ENCODE measurements at places on chromosomes 6 and 20. TPM values are rescaled to one million over a fixed set of nuclear protein-coding genes. Genes with fewer than 3 reads are reported as not detected.
A peak's percentile ranks its signal among the peaks of the same experiment; 100 is the strongest.

The PPP1R14C gene
- total RNA-seq = 0.05 TPM

The MLN gene
- total RNA-seq = not detected

The GPR31 gene
- total RNA-seq = not detected

The SRSF12 gene
- total RNA-seq = 1.0 TPM

The SLC17A1 gene
- total RNA-seq = 25.8 TPM

The NRSN1 gene
- not detected for total RNA-seq

- DNase-seq = no peak
These were observed 93.1 kb downstream of the EPB41L2 start for GRCh38 chr6:130969791-130970491.

- no peak for DNase-seq
These were observed 25.7 kb downstream of the NTSR1 start for GRCh38 chr20:62734326-62734725.

DNA sequence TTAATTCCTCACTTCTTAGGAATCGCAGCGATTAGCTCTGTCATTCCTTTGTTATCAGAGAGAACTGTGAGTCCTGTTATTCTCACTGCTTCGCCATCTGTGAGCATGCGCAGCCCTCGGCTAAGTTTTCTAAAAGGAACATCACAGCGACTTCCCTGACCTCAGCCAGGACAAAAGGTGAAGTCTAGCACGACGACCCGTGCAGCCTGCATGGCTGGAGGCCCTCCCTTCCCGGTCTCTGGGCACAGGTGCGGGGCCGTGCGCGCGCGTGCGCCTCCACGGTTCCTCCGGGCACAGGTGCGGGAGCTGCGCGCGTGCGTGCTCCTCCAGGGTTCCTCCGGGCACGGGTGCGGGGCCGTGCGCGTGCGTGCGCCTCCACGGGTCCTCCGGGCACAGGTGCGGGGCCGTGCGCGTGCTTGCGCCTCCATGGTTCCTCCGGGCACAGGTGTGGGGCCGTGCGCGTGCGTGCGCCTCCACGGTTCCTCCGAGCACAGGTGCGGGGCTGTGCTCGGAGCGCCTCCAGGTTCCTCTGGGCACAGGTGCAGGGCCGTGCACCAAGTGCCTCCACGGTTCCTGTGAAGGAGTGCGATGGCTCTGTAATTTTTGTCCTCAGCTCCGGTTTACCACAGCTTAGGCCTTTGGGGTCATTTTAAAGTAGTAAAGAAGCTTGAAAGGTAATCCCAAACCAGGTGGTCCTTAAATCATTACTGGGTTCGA lies 212.3 kb downstream of the ERMARD start:
- peak; percentile 24 for DNase-seq

DNA sequence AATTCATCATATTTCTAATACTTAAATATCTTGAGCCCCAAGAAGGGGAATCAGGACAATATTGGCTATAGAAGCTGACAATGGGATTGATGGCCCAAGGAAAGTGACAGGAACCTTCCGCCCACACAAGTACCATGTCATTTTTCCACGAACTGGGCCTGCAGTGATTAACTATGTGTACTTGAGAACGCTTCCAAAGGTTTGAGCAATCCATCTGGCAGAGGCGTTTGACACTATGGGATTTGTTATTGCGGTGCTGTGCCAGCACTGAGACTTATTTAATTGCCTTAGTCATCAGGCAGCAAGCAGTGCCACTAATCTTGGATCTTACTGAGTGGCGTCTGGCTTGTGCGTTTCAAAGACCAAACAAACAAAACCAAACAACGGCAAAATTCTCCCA lies 135.6 kb upstream of the UST start:
- DNase-seq = no peak

DNA sequence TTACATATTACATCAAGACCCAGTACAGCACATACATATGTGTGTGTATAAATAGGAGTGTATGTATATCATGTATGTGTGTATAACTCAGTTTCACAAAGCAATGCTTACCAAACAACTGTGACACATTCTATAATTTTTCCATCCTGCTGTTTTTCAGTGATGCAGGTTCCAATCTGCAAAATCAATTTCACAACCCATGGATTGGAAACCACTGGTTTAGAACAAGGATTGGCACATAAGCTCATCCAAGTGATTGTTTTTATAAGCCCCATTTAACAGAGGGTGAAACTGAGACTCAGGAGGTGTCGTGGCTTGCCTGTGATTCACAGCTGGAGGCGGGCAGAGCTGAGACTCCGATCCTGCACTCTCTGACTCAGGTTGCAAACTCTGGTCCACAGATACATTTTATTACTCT lies 158.2 kb downstream of the ZMYND8 start:
- DNase-seq = no peak

DNA sequence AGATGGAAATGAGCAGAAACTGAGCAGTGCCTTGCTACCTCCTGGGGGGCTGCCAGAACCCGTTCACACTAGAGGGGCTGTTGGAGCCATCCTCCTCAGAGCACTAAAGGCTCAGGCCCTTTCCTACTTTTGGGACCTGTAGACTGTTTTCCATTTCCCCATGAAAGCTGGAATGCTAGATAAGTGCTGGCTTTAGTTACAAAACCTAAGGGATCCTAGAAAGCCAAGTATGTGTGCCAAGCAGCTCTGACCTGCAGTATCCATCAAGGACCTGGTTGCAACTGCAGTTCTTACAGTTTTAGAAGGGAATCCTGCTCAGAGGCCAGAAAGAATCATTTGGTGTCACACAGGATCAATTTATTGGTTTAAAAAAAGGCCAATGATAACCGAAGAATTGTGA lies 176.7 kb upstream of the COL21A1 start:
- no peak for DNase-seq

DNA sequence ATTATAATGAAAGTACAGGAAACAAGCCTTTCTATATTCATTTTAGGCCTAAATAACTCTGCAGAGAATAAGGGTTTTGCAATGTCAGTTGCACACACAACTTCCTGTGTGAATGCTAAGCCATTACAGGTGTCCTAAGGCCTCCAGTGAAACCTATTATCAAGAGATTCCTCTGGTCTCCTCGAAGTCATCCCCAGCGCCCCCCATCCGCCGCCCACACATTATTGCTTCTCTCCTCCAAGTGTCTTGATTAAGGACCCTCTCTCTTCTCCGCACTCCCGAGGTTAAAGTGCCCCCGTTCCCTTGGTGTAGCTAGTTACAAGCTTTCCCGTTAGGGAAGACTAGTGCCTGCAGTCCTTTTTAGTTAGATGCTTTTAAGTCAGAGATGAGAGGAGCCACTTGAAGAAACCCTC lies 1.3 kb downstream of the HIVEP2 start:
- DNase-seq = no peak

DNA sequence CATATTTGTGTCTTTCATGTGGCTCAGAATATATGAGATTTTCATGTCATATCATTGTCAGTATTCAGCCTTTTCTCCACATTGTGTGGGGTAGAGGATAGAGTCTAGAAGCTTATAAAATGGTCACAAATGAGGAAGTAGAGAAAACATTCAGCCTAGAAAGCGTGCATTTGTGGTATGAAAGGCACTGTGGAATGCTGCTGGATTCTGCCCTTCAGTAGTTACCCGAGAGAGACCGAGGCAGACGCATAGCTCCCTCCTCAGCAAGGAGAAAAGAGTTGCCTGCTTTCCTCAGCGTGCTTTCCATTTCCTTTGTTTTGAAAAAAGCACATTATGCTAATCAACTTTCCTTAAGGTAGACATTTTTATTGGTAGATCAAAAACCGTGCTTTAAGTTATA lies 28.7 kb downstream of the MYB start:
- no peak for DNase-seq

GRCh38 chr6:107314531-107314939 lies 144.8 kb downstream of the PDSS2 start:
- DNase-seq = no peak

GRCh38 chr6:12363651-12364381 lies 73.7 kb downstream of the EDN1 start:
- DNase-seq = no peak

DNA sequence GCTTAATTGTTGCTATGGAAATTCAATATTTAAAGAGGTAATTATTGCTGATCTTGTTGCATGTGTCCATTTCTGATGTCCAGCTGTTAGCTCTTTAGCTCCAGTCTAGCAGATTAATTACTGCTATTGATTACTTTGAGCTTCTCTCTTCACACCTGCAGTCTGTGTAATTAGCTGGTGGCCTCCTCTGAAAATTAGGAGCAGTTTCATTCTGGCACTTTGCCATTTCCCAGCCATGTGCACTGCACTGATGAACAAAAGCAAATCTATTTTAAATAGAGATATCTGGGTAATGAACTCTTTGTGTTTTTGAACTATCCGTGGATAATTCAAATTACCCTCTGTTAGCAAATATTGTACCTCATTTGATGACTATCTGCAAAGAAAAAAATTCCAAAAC lies 275.9 kb downstream of the RNF144B start:
- DNase-seq = no peak

- DNase-seq = no peak
These were observed 132.4 kb downstream of the EYA2 start for GRCh38 chr20:47027042-47027441.

Measured in liver (tissue), 10 donors.